Stimulated activated naive CD8-positive, alpha-beta T cell treated with anti-CD3 and anti-CD28 coated beads, Interleukin-15, amount 100 ng/mL, for 72 hours (primary cell): ENCODE measurements at places on chromosomes 6 and 20.

- DNase-seq: peak; percentile 81
These were observed 75.7 kb downstream of the SYNJ2 start for GRCh38 chr6:158057213-158057987.

GRCh38 chr20:6613280-6613861 lies 154.1 kb upstream of the BMP2 start:
- no peak for DNase-seq

GRCh38 chr6:146859795-146860495 lies 261.2 kb downstream of the ADGB start:
- DNase-seq: no peak

DNA sequence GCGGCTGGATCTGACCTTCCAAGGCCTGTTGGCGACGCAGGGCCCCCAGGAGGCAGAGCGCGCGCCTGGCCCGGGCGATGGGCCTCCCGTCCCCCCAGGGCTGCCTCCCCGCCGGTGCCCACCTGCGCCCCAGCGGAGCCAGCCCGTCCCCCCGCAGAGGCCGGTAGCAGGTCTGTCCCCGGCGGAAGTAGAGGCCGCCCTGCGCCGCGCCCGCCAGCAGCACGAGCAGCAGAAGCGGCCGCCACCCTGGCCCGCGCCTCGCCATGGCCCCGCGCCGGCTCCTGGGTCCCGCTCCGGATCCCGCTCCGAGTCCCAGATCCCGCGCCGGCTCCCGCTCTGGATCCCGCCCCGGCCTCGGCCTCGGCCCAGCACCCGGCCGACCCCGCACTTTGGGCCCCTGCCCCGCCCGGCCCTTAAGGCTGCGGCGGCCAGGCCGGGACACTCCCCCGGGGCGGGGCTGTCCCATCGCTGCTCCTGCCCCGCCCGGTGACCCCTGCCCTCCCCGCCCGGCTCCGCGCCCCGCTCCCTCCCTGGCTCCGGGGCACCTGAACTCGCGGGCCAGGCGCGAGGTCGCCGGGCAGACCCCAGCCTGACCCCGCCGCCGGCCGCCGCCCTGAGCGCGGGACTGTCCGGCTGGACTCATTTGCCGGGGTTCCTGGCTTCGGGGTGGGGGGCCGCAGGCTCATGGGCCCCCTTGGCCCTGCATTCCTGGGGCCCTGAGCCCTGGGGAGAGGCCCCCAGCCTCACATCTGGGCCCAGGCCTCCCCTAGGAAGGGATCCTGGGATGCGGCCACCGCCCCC lies at the start of gene CTSZ:
CTSZ (minus strand) TSS at position 391 of the 801 bp plus-strand sequence; CDS start at position 265, 126 bp downstream.
- peak; percentile 54 for DNase-seq

GRCh38 chr6:162088091-162088490 lies 639.5 kb downstream of the PRKN start:
- no peak for DNase-seq

- no peak for DNase-seq
These were observed 147.2 kb upstream of the EYA4 start for GRCh38 chr6:133093956-133094355.

DNA sequence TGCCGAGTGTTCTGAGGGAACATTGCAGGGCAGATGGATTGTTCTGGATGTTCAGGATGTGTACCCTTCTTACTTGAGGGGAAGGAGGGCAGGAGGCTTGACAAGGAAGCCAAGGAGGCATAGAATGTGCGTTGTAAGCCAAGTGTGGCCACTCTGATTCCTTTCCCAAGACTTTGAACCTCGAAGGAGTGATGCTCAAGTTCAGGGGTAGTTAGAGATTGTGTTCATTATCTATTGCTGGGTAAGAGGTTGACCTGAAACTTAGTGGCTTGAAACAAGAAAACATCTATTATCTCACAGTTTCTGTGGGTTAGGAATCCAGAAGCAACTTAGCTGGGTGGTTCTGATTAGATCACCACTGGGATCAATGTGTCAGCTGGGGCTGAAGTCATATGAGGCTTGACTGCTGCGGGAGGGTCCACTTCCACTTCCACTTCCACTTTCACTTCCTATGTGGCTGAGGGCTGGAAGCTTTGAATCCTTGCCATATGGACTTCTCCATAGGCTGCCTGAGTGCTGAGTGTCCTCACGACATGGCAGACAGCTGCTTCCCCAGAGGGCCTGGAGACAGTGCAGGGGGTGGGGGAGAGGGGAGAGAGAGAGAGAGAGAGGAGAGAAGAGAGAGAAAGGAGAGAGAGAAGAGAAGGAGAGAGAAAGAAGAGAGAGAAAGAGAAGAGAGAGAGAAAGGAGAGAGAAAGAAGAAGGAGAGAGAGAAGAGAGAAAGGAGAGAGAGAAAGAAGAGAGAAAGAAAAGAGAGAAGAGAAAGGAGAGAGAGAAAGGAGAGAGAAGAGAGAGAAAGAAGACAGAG lies 6.9 kb upstream of the CD40 start:
- peak; percentile 73 for DNase-seq

- DNase-seq: no peak
These were observed 8.7 kb downstream of the CST3 start for GRCh38 chr20:23629017-23629541.

DNA sequence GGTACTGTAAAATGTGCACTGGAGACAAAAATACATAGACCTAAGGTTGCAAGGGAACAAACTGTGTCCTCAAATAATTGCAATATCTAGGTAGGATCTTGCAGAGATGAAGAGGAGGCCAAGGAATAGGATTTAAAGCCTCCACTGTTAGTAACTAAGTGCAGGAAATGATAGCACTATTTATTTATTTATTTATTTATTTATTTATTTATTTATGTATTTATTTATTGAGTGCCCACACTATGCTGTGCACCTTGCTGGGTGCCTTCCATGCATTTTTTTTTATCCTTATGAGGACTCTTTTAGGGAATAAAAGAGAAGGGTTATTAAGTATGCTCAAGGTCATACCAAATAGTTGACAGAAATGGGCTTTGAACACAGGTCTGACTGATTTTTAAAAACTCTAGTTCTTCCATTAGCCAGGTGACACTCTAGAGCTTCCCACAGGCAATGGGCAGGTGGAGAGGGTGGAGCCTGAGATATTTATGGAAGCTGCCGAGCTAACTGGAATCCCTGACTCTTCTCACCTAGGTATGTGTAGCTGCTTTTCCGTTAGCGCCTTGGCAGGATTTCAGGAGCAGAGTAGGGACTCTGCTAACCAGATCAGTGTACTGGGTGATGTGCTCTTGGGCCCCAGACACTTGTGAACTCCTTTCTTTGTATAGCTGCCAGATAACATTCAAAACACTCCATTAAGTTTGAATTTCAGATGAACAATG lies 12.8 kb upstream of the NUP153 start:
- no peak for DNase-seq

- DNase-seq: no peak
These were observed 33.7 kb upstream of the IRF4 start for GRCh38 chr6:357791-358341.

- no peak for DNase-seq
These were observed 296.3 kb downstream of the QKI start for GRCh38 chr6:163710532-163711470.

DNA sequence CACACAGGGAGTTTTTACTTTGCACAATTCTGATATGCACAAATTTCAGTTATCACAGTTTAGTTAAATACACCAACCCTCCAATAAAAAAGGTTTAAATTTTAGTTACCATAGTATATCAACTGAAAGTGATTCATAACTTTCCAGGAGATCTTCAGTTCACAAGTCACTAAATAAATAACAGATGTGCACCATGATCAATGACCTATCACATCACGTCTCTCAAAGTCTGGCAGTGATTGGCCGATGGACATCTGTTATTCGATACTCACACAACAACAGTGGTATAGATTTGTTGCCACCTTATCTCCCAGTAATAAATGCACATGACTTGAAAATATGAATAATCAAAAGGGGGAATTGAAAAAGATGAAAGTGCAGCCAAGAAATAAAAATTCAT lies 66.8 kb upstream of the PTCHD4 start:
- no peak for DNase-seq

- no peak for DNase-seq
These were observed 79.6 kb upstream of the SASH1 start for GRCh38 chr6:148263010-148263409.

- no peak for DNase-seq
These were observed 36.5 kb upstream of the BCLAF1 start for GRCh38 chr6:136326038-136326553.

- peak; percentile 79 for DNase-seq
These were observed 1.2 kb downstream of the EZR start for GRCh38 chr6:158817728-158818580.

DNA sequence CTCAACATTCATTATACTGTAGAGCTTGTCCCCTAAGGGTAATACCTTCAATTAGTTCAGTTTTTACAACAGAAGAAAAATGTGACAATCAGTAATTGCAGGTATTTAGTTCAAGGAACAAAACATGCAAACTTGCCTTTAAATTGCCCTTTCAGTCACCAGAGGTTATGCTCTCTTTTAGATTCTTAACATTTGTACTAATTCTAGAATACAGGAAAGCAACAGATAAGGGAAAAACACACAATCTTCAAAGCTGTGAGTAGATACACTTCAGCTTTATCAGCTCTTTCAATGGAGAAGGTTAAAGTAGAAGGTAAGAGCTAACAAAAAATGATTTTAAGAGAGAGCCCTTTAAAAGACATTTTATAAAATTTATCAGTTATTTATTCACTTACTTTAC lies 173.1 kb downstream of the HS3ST5 start:
- no peak for DNase-seq

DNA sequence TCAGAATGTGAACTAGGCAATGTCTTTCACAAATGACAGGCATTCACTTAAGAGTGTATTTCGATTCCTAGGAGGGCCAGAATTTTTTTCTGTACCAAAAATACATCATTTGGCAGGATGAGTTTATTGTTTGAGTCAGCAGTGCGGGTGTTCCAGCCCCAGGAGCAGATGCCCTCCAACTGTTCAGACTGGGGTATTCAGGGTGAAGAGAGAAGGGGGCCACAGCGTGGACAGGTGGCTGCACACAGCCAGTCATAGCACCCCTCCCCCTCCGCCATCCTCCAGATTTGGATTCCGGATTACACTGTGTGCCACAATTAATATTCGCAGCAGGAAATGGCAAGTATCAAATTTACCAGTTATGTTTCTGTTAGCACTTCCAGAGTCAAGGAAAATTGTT lies 38.6 kb downstream of the RIPOR2 start:
- DNase-seq: no peak
